Natural killer cell treated with Interleukin-12 subunit alpha and Interleukin-12 subunit beta and Interleukin-15 and Interleukin-18, amount 100 ng/mL, for 72 hours (primary cell): ENCODE measurements at places on chromosomes 5 and 9. TPM values are rescaled to one million over a fixed set of nuclear protein-coding genes. Genes with fewer than 3 reads are reported as not detected.

DNA sequence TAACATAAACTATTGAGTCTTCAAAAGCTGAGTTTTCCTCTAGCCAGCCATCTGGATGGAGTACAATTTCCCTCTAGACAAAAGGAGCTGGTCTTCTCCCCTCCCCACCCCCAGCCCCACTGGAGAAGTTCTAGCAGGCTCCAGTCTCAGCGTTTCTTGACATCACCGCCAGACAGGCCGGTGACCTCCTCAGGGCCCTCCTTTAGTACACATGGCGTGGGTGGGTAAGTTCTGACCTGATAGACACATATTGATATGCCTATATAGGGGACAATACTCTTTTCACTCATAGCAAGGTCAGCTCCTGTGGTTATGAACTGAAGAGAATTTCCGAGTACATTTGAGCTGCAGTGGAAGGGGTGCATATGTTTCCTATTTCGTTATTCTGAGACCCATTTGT lies 27.2 kb downstream of the DNAI1 start:
- no peak for DNase-seq

The PCDHA9 gene
- not detected for total RNA-seq

GRCh38 chr9:137089232-137089947 lies 2.6 kb downstream of the MAN1B1 start:
- DNase-seq: no peak

- DNase-seq: no peak
Observed at GRCh38 chr9:99782962-99783718, 38.5 kb upstream of the NR4A3 start.
